ENCODE measurements at places on chromosomes 12 and 14. TPM values are rescaled to one million over a fixed set of nuclear protein-coding genes. Genes with fewer than 3 reads are reported as not detected.
A peak's percentile ranks its signal among the peaks of the same experiment; 100 is the strongest.

The RD3L gene
- polyA plus RNA-seq, result not detected

DNA sequence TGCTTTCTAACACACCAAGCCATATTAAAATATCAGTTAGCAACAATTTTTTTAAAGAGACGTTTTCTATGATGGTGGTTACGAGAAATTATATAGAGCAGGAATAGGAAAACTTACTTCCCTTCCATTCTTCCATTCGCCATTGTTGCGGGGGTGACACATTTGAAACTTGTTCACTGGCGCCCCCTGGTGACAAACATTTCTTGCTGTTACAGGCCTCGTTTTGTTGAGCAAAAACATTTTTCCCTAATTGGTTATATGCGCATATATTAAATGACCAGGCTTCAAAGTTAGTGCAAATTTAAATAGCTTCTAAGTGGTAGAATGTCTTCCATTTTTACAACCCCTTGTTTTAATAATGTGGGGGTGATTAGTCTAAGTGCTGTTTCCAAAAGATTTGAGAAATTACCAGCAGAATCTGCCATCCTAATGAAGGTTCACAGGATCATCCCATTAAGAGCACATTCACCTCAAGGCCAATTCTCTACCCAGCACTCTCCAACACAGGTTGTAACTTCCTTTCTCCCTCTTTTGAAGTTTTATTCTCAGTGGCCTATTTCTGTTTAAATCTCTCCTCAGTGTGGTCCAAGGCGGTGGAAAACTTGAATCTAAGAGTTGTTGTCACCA, 1124.7 kb downstream of the FLRT2 start:
- peak; percentile 19 for DNase-seq

The GALNT8 gene
- polyA plus RNA-seq, result 4.3 TPM

The SPSB2 gene
- 9.2 TPM for polyA plus RNA-seq

GRCh38 chr12:85441741-85442140, 161.7 kb downstream of the ALX1 start:
- DNase-seq, result no peak

The VEZT gene
- polyA plus RNA-seq, result 94.7 TPM

The CLEC1B gene
- 0.43 TPM for polyA plus RNA-seq

The CMTM5 gene
- polyA plus RNA-seq, result 1.0 TPM

DNA sequence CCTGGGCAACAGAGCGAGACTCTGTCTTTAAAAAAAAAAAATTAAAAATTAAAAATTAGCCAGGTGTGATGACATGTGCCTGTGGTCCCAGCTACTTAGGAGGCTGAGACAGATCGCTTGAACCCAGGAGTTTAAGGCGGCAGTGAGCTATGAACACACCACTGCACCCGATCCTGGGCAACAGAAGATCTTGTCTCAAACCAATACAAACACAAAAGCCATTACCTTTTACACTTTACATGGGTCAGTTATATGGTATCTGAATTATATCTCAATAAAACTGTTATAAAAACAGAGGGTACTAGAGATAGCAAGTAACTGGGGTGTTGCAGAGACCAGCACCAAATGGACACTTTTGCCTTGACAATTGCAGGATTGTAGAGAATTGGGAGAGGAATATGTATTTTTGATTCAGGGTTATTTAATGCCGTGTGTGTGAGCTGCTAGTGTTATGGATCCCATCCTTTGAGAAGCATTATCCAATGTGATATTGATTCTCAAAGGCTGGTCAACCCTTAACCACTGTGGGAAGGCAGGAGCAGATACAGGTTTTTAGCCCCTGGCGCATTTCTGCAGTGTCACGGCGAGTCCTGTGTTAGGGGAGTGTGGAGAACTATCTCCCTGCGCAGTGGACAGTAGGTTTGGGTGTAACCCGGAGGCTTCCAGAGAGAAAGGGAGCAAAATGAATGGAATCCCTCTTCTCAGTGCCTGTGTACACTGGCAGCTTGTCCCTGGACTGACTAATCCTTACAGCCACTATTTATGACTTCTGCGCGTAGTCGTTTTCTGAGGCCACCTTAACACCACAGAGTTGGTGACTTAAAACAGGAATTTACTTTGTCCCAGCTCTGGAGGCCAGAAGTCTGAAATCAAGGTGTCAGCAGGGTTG, 4.3 kb downstream of the PSMD9 start:
- no peak for DNase-seq

DNA sequence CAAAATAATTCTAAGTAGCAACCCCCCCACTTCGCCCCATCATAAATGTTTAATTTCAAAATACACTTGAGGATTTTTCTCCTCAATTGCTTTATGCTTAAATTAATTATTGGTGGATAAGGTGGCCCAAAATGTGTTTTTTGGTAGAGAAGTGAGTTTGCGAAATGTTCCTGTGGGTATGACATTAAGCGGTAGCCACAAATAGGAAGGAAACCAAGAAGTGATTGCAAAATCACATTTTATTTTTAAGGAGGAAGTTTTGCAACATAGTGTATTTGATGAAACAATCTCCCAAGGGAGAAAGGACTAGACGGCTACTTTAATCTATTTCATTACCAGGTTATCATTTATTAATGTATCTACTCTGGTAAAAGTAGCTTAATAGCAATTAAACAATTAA, 25.5 kb downstream of the SLC25A3 start:
- DNase-seq, result no peak

The PABPN1 gene
- 309 TPM for polyA plus RNA-seq

The TSPAN8 gene
- 26.7 TPM for polyA plus RNA-seq

DNA sequence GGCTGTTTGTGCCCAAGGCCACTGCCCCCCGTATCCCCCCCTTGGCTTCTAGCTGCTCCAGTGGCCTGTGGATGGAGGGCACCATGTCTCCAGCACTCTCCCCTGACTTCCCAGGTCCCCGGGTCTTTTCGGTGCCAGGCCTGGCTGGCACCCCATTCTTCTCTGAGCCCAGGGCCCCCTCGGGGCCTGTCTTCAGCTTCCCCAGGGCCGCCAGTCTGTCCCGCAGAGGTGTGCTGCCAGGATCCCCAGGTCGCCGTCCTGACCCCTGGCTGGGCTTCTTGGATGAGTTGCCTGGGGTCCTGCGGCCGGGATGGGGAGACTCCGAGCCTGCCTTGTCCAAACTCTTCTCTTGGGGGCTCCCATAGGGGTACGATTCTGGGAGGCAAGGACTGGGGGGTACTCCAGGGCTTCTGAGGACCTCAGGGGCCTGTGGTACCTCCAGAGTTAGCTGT, 32.5 kb downstream of the NCKAP5L start:
- DNase-seq, result no peak

The OAS1 gene
- polyA plus RNA-seq, result 14.3 TPM

DNA sequence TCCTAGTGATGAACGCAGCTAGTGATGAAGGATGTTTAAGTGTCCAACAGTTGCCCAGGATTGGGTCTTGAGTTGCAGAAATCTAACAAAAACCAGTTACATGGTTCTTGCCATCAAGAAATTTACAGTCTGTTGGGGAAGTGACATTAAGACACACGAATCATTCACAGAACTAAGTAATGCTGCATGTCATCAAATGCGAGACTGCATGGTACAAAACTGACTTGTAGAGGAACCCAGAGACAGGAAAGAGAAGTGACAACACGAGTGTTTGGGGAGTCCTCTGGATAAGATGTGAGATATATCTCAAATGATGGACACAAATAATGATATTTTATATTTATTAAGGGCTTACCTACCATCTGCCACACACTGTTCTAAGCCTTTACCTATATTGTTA, 6.1 kb upstream of the SYNE3 start:
- DNase-seq, result no peak

- DNase-seq, result no peak
Observed at GRCh38 chr12:84072961-84073360, 839.6 kb downstream of the SLC6A15 start.

- DNase-seq, result no peak
Observed at GRCh38 chr12:6340745-6341416, 995 bp downstream of the TNFRSF1A start.

DNA sequence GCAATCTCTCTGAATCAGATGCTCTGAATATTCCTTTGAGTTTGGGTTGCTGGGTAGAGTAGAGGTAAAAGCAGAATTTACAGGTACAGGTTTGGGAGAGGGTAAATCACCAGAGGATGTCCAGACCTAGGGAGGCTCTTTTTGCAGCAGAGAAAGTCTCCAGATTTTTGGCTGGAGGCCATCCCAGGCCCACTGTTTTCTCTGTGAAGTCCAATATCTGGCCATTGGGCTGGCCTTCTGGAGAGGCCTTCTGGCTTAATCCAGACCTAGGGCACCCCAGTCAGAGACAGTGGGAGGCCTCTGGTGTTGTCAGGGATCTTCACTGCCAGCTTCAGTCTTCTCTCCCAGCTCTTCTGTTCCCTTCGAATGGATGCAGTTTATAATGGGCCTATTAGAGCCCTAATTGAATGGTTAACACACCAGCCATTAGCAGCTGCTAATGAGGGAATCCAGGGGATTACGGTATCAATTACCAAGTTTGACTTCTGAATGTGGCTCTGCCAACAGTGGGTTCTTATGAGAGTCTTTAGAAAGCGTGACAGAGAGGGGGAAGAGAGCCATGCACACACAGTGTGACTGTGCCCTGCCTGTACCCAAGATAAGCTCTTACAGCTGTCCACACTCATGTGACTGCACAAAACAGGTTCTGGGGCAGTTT, 183.1 kb downstream of the EMP1 start:
- no peak for DNase-seq

The WIF1 gene
- 1.8 TPM for polyA plus RNA-seq

The CD163L1 gene
- polyA plus RNA-seq, result 2.2 TPM

DNA sequence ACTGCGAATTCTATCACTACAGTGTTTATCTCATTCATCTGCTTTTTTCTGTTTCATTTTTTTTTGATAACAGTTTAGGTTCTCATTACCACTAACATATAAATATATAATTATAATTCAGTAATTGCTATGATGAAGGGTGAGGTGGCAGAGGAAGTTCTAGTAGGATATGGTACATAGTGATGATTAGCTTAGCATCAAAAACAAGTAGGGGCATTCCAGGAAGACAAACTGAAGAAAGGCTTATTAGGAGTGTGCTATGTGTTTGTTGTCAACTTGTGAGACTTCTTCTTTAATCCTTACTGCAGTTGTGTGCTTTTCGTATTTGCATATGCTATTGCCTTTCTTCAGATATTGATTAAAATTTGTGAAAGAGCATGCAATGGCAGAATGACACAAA, 20.6 kb downstream of the FUT8 start:
- no peak for DNase-seq

DNA sequence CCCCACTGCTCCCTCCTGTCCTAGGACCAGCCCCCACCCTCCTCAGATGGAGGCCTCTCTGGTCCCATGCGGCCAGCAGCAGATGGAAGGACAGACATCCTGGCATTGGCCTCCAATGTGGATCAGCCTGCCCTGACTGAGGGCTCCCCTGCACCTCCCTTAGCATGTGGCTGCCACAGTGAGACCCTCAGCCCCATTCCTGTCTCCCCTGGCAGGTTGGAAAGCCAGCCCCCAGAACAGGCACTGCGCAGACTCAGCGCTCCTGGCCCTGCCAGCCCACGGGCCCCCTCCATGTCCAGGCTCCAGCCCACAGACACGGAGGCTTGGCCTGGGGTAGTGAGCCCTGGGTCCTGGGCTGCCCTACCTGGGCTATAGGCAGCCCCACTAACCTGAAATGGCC, 47.2 kb upstream of the DIO3 start:
- no peak for DNase-seq

GRCh38 chr12:46005823-46006222, 15.4 kb upstream of the SCAF11 start:
- no peak for DNase-seq

GRCh38 chr14:77276295-77276935, 5.4 kb upstream of the NGB start:
- DNase-seq, result no peak

DNA sequence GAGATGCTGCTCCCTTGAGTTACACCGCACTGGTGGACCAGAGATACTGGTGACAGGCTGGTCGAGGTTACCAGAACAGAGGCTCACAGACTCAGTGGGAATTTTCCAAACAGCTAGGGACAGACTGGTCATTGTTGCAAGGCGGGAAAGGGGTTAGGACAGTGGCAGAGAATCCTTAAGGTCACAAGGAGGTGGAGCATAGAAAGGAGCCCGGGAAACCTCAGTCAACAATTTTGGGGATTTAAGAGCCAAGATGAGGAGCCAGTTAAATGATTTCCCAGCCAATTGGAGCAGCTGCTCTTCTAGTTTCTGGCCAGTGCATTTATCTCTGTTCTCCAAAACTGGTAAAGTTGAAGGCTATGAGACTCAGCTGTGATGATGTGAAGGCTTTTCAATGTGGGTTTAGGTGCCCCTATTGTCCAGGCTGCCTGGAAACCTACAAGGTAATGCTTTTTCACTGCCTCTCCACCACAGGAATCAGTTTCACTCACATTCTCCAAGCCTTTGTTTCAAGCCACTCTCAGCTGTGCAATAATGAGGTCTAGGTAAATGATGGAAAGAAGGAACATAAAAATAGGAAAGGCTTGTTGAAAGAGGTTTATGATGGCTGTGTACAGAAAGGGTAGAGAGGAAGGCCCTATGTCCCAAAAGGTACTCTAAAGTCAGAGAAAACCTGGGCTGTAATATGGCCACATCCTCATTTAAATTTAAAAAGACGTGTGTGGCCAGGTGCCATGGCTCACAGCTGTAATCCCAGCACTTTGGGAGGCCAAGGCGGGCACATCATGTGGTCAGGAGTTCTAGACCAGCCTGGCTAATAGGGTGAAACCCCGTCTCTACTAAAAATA, 7.0 kb upstream of the TNS2 start:
- no peak for DNase-seq

GRCh38 chr12:92208613-92209121, 63.0 kb upstream of the BTG1 start:
- DNase-seq, result no peak

DNA sequence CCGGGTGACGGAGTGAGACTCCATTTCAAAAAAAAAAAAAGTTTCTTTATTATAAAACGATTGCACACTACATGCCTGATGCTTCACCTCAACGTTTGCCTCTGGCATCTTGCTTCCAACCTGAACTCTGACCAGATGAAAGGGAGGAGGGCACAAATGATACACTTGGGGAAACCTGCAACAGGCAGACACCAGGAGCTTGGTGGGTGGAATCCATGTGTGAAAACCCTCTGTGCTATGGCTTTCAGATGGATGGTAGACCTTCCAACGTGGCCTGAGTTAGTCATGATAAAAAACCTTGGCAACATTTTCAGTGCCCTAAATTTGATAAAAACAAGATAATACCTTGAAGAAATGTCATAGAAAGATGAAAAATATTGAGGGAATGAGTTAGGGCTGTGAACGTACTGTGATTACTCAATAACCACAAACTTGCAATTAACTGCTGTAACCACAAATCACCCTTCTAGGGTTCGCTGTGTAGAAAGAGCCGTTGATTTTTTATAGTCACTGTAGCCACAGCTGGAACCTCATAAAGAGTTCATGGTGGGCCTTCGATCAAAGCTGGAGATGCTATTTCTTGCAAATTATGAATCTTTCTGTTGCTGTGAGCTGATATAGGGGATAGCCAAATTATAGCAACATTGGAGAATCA, 26.1 kb upstream of the GZMB start:
- no peak for DNase-seq

The MRPS35 gene
- polyA plus RNA-seq, result 79.3 TPM

- no peak for DNase-seq
Observed at GRCh38 chr14:26067786-26068459, 529.9 kb downstream of the NOVA1 start.

GRCh38 chr12:117592588-117593305, 231.3 kb upstream of the NOS1 start:
- no peak for DNase-seq

- DNase-seq, result no peak
Observed at GRCh38 chr14:106230071-106230470, 703.7 kb downstream of the TMEM121 start.

The RBP5 gene
- 54.0 TPM for polyA plus RNA-seq

All from left kidney (tissue), 8 donors.